H1 (cell line): ENCODE measurements at places on chromosomes 11 and 22. TPM values are rescaled to one million over a fixed set of nuclear protein-coding genes. Genes with fewer than 3 reads are reported as not detected.

The LMO1 gene
- not detected in 2 replicates for total RNA-seq

- no peaks in the 10 kb centered on the region for H3K36me3 ChIP-seq
- H3K27me3 ChIP-seq = no peaks in the 10 kb centered on the region
- DNase-seq = no peak
- H3K4me3 ChIP-seq = no peak overlapping the region
- no peak overlapping the region for H3K27ac ChIP-seq
Measured at GRCh38 chr11:60633645-60634044, 65.8 kb upstream of the MS4A8 start.

The ALKBH8 gene
- total RNA-seq = 11.9 and 13.0 TPM in 2 replicates

- H3K27ac ChIP-seq = no peak overlapping the region
- no peak overlapping the region for H3K4me3 ChIP-seq
- no peaks in the 10 kb centered on the region for H3K27me3 ChIP-seq
- peaks cover 15% of the 10 kb centered on the region for H3K4me1 ChIP-seq
- DNase-seq = no peak
- no peaks in the 10 kb centered on the region for H3K36me3 ChIP-seq
Measured at GRCh38 chr11:67416416-67417335, 1.2 kb downstream of the CARNS1 start.

The STX3 gene
- 56.1 and 56.2 TPM in 2 replicates for total RNA-seq

GRCh38 chr22:18927020-18927419 lies 9.1 kb downstream of the PRODH start:
- no peaks in the 10 kb centered on the region for H3K36me3 ChIP-seq
- no peak overlapping the region for H3K4me3 ChIP-seq
- H3K27me3 ChIP-seq = no peaks in the 10 kb centered on the region
- no peak overlapping the region for H3K27ac ChIP-seq
- no peak for DNase-seq
- no peaks in the 10 kb centered on the region for H3K4me1 ChIP-seq
